ENCODE measurements at places on chromosomes 6 and 20.

- no peak for DNase-seq
These were observed 45.9 kb upstream of the FLRT3 start for GRCh38 chr20:14383335-14383734.

DNA sequence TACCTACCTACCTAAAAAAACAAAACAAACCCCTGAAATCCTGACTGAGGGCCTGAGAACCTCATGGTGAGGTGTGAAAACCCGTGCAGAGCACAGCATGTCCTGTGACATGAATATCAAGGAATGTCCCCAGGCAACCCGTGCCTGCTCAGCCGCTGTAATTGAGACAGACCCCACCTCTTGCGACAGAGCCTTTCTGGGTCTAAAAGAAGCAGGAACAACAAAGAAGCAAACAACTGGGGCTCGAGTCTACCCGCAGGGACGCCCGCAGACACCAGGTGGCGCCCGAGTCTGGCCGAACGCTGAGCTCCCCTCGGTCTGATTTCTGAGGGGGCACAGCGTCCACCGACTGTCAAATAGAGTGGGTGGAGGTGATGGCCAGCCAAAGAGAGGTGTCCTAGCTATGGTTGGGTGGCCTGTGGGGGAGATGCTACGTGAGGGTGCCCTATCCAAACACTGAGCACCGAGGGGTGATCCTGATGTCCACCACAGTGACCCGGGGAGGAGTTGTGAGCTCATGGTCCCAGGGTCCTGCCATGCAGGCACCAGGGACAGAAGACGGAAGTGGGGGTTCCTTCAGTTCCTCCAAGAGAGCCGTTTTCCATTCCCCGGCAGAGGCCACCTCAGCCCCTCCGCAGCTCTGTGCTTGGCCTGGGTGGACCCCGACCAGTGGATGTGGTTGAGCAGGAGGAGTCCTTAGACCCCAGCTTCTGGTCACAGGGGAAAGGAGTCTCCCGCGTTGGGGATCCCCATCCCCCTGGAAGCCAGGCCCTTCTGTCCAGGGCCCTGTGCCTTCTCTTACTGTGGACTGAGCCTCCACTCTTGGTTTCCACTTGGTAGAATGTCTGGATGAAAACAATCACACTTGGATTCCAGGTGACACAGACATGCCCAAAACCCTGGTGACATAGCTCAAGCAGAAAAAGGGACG is 268.2 kb downstream of the CDC5L start:
- DNase-seq: peak; percentile 49

DNA sequence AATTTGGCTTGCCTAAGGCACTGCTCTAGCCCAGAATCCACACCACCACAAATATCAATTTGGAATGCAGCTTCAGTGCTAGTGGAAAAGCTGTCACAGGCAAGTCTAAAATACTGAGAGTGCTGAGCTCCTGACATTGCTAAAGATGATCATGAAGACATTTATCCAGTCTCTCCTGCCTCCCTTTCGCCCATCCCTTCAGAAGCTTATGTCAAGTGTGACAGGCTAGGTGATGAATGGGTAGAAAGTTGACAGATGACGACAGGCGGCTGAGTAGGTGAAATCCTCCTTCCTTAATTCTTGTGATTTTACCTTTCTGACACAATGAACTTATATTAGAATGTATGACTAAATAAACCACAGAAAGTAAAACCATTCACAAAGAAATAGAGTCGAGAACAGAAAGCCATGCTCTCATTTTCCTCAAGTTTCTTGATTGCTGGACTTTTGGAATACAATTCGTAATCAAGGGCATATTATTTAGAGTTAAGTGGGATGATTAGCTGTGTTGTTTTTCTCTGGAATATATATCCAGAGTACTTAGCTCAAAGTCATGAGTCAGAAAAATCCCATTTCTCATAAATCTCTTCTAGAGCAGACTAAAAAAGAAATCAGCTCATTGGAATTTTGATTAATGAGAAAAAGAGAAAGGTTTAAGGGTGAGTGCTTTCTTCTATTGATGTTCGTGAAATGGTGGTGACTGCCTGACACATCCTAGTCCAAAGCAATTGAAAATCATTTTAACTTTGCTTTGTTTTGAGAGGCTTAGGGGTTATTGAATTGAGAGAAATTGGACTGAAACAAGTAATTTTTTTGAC is 1228.2 kb upstream of the CITED2 start:
- no peak for DNase-seq

GRCh38 chr6:112281821-112282615 is 27.7 kb upstream of the LAMA4 start:
- no peak for DNase-seq

- no peak for DNase-seq
These were observed 172.8 kb upstream of the CITED2 start for GRCh38 chr6:139547122-139547776.

- no peak for DNase-seq
These were observed 29.6 kb downstream of the CRYBG1 start for GRCh38 chr6:106390088-106390487.

DNA sequence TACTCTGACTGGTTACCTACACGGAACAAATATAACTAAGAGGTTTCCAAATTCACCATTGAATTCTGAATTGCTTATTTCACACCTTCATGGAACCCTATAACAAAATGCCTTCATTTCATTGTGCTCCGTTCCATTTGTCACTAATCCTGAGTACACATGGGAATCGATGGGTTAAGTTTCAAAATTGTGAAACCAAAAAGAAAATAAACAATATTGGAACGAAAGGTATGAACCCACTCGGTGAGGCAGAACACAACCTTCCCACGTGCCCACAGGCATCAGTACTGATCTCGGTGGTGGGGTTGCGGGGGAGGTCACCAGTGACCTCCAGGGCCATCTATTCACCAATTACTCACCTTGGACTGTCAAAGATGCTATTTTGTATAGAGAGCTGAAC is 34.0 kb downstream of the PLAGL1 start:
- DNase-seq: no peak

DNA sequence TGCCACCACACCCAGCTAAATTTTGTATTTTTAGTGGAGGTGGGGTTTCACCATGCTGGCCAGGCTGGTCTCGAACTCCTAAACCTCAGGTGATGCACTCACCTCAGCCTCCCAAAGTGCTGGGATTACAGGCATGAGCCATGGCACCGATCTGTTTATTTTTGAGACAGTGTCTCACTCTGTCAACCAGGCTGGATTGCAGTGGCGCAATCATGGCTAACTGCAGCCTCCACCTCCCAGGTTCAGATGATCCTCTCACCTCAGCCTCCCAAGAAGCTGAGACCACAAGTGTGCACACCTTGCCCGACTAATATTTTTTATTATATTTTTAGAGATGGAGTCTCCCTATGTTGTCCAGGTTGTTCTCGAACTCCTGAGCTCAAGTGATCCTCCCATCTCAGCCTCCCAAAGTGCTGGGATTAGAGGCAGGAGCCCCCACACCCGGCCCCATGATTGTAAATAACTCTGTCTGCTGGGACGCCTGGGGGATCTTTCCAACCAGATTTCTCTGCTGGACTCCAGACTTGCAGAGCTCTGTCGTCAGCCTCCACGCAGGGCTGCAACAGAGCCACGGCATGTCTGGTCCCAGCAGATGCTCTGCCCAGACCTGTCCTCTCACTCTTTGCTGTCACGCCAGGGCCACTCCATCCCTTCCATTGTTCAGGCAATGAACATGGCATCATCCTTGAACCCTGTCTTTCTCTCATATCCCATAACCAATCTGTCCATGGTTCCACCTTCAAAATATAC is 25.3 kb downstream of the SYNJ2 start:
- no peak for DNase-seq

- DNase-seq: peak; percentile 54
These were observed 709 bp downstream of the PPP1R16B start for GRCh38 chr20:38805958-38806854.

DNA sequence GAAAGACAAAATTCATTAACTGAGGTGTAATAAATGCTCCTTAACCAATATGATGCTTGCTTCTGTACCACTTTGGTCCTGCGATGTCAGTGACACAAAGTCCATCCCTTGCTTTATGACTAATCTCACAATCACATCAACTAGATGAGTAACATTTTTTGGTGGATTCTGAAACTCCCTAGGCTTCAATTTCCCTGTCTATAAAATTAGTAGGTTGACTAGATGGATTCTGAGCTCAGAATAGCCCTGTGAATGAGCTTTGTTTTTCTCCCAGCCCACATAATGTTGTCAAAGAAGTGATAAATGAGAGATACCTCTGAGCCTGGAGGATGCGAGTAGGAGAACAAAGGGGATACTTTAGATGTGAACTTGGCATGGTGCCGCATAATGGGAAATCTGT is 9.1 kb downstream of the TXLNB start:
- peak; percentile 9 for DNase-seq

Data from NCI-H345 (cell line).